ENCODE measurements at places on chromosomes 5 and 9. TPM values are rescaled to one million over a fixed set of nuclear protein-coding genes. Genes with fewer than 3 reads are reported as not detected.

DNA sequence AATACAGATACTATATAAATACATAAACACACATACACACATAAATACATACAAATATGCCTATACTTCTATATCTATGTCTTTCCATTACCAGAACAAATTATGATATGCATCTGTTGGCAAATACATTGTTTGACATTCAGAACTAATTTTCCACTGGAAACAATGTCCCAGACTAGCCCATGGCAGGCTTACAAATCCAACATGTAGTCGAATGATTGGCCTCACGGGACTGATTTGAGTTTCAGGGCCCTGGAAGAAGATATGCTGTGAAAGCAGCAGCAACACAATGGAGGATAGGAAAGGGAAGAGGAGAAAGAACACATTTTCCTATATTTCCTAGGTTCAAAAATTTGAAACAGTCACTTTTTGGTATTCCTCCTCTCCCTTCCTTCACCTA lies 881.1 kb upstream of the DMAC1 start:
- DNase-seq: no peak

GRCh38 chr9:98732091-98732490 lies 23.4 kb upstream of the GABBR2 start:
- DNase-seq: no peak

DNA sequence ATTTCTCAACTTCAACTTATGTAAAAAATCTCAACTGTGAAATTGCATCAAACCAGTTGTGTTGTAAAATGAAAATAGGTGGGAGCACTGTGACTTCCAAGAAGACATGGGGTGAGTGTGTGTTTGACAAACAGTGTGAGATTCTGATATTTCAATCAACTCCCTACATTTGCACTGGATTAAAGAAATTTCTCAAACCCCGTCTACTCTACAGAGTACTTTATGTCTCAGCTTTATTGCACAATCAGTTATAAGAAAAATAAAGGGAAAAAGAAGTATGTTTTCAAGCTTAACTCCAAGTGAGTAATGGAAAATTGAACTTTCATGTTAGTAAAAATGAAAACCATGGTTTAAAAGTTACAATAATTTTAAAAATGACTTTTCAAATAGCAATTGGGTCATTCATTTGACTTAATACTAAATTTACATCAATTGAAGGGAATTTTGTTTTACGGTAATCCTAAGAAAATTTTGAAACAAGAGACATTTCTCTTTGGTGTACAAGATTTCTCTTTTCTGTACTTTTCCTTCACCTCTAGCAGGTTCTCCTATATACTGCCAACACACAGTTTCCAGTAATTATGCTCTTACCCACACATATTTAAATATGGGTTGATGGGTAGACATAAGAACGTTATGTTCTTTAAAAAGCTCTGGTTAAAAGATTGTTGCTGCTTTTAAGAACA lies 80.3 kb downstream of the CDO1 start:
- DNase-seq: no peak

GRCh38 chr5:372996-373709 lies 51.6 kb downstream of the AHRR start:
- no peak for DNase-seq

DNA sequence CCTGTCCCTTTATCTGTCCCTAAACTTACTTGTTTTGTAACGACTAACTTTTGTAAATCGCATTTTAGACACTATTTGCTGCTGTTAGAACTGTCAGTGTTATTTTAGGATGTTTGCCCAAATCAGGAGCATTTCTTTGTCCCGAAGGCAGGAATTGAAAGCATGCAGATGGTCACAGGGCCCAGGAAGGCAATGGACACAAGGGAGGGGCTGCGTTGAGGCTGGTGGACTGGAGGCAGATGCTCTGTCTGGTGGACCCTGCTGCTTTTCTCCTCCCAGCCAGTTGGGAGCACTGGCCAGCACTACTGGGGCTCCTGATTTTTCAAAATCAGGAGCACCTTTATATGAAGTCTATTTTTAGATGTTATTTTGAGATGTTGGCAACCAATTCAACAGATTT lies 31.7 kb downstream of the DOCK2 start:
- no peak for DNase-seq

- no peak for DNase-seq
Observed at GRCh38 chr9:128146591-128147120, 2.6 kb upstream of the LCN2 start.

DNA sequence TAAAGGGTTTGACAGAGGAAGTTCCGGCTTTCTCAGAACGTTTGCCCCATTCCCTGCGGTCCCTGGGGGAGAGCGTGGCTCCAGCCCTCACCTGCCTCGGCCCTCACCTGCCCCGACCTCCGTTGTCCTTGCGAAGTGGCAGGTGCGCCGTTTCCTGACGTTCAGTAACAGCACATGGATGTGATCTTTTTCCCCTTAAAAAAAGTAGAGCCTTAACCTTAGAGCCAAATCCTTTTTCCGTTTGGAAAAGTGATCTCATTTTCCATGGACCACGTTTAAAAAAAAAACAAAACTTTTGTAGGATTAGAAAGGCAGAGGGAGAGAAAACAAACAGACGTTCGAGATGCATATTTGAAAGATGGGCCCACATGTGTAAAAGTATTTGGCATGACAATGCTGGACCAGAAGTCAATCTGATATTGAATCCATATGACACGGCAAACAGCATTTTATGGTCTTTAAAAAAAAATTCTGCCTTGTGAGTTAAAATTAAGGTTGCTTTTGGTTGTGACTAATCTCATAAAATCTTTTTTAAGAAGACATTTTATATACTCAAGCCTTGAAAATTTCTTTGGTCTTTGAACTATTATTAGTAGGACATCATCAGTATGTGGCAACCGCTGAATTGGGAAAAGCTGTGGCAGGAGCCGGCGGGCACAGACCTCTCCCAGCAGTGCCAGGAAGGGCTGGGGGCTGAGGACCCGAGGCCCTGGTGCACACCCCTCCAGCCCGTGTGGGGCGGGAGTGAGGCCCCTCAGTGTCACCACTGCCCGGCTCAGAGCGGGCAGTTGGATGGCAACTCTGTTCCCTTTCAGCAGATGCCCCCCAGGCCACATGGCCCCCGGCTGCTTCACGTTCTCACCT lies 42.5 kb upstream of the EXOC3 start:
- DNase-seq: no peak

GRCh38 chr9:111066468-111066867 lies 28.2 kb upstream of the LPAR1 start:
- DNase-seq: no peak

Gene PHYHD1
- 43.8 TPM for total RNA-seq

DNA sequence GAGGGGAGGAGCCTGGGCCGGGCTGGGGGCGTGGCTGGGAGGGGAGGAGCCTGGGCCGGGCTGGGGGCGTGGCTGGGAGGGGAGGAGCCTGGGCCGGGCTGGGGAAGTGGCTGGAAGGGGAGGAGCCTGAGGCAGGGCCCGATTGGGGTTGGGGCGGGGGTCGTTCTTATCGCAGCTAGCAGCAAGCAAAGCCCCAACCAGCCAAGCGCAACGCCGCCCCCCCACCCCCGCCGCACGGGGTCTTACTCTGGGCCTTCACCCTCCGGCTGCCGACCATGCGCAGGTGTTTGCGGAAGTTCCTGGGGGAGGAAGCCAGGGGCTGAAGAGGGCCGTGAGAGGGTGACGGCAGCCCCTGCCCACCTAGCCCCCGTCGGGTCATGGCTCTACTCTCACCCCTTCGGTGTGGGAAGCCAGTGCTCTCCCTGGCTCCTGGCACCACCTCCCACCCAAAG lies 5.0 kb downstream of the NSMF start:
- no peak for DNase-seq

Gene KCNIP1
- not detected for total RNA-seq

GRCh38 chr9:69044240-69045219 lies 9.0 kb downstream of the FXN start:
- no peak for DNase-seq

GRCh38 chr5:103601314-103601713 lies 38.7 kb upstream of the NUDT12 start:
- DNase-seq: no peak

GRCh38 chr9:1421436-1421835 lies 371.3 kb downstream of the DMRT2 start:
- DNase-seq: no peak

GRCh38 chr5:10719965-10720364 lies 41.1 kb downstream of the DAP start:
- no peak for DNase-seq

DNA sequence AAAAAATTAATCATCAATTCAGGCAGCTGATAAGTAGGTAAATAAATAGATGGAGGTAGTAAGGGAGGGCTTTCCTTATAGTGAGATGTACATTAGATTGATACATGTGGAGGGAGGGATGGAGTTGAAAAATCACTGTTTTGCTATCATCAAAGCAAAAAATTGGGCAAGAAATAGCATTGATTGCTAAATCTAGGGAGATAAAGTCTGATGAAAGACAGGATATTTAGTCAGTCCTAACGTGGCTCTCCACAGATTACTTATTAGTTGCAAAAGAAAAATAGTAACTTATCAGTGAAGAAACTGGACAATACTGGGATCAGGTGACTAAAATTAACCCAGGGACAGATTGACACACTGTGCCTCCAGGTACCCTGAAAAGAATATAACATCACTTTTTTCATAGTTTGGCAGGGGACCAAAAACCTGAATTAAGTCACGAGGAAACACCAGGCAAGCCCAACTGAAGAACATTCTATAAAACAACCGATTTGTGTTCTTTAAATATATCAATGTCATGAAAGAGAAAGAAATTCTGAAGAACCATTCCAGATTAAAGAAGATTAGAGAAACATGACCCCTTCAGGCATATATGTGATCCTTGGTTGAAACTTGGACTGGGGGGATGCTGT lies 27.1 kb upstream of the GOLPH3 start:
- no peak for DNase-seq

GRCh38 chr9:91179237-91180138 lies 182.2 kb downstream of the AUH start:
- DNase-seq: no peak

GRCh38 chr5:171268700-171269620 lies 40.1 kb upstream of the TLX3 start:
- no peak for DNase-seq

DNA sequence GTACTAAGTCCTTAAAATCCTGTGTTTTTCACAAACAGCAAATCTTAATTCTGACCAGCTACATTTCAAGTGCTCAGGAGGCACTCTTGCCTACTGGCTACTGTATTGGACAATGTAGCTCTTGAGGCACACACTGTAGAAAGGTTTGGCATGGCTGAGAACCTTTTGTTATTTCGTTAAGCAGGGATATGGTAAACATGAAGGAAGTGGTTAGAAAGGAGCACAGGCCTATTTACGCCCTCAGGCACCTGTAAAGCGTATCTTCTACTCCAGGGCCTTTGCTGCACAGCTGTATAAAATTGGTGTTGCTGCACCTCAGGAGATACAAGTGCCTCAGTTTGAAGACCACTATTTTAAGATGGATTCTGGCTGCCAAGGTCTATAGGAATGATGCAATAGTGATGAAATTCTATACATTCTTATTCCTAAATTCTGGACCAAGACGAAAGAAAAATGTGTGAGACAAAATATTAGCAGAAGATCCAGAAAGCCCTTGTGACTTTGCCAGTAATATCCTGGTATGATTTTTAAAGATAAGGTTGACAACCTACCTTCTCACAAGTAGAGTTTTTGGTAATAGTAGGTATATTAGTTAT lies 9.3 kb upstream of the OTULIN start:
- DNase-seq: no peak

GRCh38 chr5:3311433-3311832 lies 284.2 kb upstream of the IRX1 start:
- DNase-seq: no peak

DNA sequence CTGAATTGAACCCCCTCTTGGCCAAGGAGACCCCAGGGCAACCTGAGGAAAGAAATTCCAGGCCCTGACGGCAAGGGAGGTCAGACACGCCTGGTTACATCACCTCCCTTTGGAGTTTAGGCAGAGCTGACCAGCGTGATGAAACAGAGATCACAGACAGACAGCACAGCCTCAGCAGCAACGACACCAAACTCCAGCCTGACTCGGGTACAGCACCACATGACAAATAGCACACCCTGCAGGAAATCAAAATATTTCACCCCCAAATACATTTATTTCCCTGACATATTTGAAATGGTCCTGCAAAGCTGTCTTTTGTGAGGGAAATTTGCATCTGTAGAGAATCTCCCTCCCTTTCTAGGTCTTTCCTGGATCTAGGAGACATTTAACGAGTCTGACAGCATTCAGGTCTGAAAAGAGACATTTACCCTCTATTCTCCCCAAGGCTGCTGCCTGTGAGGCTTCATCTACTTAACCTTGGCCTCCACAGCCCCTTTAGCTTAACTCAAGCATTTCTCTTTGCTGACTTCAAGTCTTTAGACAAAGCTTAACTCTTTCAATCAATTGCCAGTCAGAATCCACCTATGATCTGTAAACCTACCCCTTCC lies 2.6 kb downstream of the QSOX2 start:
- DNase-seq: no peak

GRCh38 chr5:62341783-62342475 lies 35.9 kb downstream of the KIF2A start:
- no peak for DNase-seq

Gene LHX3
- not detected for total RNA-seq

DNA sequence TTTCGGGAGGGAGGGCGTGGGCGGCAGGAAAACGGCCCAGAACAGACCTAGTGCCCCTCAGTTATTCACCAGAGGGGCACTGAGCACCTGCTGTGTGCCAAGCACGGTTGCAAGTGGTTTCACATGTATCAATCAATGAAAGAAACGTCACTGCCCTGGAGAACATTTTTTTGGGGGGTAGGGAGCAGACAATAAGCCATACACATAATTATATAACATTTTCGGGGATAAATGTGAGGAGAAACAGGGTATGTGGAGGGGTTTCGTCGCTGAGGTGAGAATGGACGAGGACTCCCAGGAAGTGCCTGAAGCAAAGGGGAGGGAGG lies 444 bp upstream of the ZNF354A start:
- DNase-seq: no peak

Gene GRIN1
- not detected for total RNA-seq

GRCh38 chr9:4740638-4741364 lies at the start of gene AK3:
AK3 (minus strand) TSS chr9:4741202; CDS start chr9:4741087, 115 bp downstream.
- DNase-seq: peak; percentile 48

- DNase-seq: no peak
Observed at GRCh38 chr9:33255014-33255413, 9.5 kb downstream of the BAG1 start.

Gene PAEP
- not detected for total RNA-seq

DNA sequence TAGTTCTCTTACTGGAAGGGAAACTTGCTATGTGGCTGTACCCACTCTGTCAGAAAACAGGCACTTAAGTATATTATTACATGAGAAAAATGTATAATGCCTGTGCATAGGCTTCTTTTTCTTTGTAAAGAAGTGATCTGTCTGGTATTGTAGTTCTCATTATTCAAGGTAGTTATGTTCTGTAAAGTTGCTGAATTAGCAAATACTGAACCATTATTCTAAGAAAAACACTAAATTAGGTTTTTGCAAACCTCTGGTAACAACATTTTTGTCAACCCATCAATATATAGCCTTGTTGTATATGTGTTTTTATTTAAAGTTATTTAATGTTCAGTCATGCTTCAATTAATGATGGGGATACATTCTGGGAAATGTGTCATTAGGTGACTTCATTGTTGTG lies 8.8 kb downstream of the RAD17 start:
- DNase-seq: no peak
